Astrocyte of the spinal cord (primary cell): ENCODE measurements at places on chromosomes 2 and 18.

DNA sequence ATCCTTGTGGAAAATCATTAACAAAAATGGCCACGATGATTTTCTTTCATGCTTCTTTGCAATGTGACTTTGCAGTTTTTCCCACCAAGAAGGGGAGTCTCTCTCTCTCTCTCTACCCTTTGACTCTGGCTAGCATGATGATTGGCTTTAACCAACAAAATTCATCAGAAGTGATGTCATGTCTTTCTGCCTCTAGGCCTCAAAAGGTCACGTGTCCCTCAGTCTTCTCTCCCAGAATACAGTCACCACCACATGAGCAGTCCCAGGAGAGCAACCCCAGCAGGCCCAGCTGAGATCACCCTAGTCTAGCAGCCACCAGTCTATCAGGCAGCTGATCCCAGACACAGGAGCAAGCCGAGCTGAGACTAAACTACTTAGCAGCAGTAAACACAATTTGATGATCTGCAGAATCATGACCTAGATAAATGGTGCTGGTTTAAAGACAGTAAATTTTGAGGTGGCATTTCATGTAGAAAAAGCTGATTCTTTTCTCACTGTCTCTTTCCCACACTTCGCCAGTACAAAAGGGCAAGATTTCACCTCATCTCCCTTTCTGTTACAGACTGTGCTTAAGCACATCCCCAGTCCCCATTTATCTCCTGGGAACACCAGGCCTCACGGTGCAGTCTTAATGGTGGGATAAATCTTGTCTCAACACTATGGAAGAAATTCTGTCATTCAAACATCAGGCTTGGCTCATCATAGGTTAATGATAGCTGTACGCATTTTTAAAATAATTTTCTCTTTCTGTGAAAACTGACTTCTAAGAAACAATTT lies 132.7 kb downstream of the SCG2 start:
- peak; percentile 71 for DNase-seq

GRCh38 chr2:115161081-115161770 lies 718.8 kb downstream of the DPP10 start:
- no peak for DNase-seq

DNA sequence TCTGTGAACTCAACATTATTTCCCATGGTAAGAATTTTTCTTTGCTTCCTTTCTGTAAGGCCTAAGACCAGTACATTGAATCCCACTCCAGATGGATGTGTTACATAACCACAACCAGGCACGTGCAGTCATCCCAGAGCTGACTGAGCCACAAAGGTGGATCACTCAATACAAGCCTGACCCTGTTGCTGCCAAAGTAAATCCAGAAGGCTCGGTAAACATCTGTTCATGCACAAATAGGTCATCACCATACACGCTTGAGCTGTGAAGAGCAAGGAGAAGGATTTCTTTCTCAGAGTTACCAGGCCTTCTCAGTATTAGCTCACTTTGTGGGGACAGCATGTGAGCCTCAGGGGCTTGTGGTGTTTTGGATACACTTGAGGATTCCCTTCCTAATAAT lies 791.4 kb upstream of the FANCL start:
- DNase-seq = no peak

DNA sequence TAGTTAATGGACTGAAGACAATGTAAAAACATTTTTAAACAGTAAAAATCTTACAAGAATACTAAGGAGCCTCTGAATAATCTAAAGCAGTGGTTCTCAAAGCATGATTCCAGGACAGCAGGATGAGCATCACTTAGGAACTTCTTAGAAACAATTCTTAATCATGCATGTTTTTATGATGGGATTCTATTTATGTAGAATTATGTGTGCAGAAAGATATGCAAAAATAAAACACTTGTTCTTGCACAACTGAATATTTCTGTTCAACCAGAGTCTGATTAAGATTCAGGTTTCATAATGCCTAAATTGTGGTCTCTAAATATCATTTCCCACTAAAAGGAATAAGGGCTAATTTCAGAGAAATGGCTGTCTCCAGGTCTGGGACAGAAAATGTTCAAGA lies 69.2 kb upstream of the MTIF2 start:
- DNase-seq = no peak

DNA sequence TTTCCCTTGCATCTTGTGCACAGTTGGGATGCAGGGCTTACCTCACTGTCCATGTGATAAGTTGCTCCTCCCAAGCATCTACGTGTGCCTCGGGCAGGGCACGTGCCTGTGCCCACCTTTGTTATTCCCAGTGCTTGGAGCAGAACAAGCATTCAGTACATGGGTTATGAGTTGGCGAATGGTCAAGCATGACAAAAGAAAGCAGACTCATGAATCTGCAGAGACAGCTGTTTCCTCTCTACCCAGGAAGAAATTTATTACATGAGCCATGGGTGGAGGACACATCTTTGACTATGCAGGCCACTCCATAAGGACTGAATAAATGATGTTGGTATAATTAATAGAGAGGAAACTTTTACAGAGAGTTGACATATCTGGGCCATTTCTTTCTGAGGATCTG lies 127.8 kb downstream of the TPGS2 start:
- no peak for DNase-seq

DNA sequence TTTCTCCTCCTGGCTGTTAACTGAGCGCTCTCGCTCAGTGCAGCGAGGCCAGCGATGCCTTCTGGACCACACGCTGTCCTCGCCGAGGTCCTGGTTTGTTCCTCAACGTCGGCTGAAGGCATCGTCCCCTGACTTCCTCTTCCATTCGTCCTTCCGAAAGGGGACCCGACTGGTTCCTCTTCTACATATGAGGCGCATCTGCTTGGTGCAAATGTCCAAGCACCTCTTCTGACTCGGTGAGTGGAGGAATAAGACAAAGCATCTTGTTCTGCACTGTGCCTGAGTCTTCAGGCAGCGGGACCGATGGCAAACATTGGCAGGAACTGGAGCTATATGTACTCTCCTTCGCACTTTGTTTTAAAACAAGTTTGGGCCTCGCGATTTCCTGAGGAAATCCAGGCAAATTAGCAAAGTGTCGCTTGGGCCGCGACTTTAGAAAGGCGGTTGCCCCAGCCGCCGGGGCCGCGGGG lies 621 bp upstream of the KCNS3 start:
- peak; percentile 20 for DNase-seq

GRCh38 chr2:96642564-96643360 lies at the start of gene FER1L5:
Gene FER1L5, plus strand, starts transcription at chr2:96642764. Its CDS starts 73 bp downstream, at chr2:96642837.
- DNase-seq = peak; percentile 59

DNA sequence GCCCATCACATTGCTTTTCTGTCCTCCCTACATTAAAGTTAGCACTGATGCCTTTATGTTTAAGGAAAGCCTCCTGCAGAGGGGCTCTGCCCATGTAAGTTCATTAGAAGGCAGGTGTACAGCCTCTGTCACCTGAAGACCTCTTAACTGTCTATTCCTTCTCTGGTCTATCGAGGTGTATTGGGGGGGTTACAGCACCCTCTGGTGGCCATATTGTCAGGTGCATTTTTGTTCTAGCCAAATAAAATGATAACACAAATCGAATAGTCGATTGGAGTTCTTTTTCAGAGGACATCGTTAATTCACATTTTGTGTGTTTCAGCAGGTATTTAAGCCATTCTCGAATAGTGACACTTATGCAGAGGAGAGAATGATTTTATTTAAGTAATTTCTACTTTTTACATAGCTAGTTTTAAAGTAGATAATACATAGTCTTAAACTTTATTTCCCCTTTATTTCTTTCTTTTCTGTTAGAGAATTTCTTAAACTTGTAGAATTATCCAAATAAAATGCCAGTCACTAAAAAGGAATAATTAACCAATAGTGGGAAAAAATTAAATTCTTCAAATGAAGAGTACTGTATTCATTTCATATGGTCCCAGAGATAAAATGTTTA lies 136.8 kb downstream of the NEDD4L start:
- DNase-seq = peak; percentile 56

- DNase-seq = no peak
Observed at GRCh38 chr2:139357972-139358371, 577.8 kb upstream of the NXPH2 start.

DNA sequence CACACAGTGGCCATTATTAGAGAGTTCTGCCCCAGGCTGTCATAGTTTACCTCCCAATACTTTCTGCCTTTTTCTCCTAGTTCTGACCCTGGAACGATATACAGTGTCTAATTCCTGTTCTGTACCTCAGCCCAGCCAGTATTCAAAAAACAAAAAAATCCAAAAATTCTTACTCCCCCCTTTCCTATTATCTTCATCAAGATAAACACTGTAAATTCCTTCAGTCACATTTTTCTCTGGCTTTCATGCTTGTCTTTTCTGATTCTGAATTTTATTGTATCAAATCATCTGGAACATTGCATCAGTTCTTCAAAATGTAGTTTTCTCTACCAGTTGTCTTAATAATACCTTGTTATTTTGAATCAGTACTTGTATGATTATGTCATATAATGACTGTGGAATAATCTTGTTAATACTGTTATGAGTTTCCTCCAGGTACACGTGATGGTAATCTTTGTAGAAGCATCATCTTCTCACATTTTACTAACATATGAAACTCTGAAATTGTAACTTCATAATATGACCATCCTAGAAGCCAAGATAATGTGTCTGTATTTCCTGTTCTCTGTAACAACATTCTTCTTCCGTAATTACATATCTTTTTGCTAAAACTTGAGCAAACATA lies 79.0 kb upstream of the NOSTRIN start:
- no peak for DNase-seq

GRCh38 chr18:63306819-63307550 lies 12.6 kb downstream of the BCL2 start:
- no peak for DNase-seq

- no peak for DNase-seq
Observed at GRCh38 chr2:208366215-208367127, 40.1 kb upstream of the PTH2R start.

DNA sequence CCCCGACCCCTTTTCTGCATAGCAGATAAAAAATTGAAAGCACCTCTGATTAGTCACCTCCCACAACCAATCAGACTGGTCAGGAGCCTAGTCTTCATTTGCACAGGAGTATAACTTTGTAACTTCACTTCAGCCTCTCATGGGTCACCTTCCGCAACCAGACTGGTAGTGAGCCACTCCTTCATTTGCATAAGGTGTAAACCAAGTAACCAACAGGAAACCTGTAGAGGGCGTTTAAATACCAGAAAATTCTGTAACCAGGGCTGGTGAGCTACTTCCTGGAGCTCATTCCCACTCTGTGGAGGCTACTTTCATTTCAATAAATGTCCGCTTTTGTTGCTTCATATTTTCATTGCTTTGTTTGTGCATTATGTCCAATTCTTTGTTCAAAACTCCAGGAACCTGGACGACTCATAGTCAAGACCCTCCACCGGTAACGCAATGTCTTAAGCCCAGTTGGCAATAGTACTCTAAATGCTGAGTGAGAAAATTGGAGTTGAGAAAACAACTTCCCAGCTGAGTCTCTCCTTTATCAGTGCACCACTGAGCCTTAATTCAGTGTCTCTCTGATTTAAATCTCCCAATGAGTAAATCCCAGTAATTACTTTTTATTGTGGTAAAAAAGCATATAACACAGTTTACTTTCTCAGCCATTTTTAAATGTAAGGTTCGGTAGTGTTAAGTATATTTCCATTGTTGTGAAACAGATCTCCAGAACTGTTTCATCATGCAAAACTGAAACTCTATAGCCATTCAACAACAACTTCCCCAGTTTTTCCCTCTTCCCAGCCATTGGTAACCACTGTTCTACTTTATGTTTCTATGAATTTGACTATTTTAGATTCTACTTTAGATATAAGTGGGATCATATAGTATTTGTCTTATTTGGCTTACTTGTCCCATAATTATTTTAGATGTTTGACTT lies 392.7 kb upstream of the SLC8A1 start:
- DNase-seq = peak; percentile 5

GRCh38 chr2:64727843-64728463 lies 74.2 kb upstream of the SERTAD2 start:
- DNase-seq = no peak

GRCh38 chr2:186328838-186329237 lies 157.2 kb upstream of the ZC3H15 start:
- no peak for DNase-seq

DNA sequence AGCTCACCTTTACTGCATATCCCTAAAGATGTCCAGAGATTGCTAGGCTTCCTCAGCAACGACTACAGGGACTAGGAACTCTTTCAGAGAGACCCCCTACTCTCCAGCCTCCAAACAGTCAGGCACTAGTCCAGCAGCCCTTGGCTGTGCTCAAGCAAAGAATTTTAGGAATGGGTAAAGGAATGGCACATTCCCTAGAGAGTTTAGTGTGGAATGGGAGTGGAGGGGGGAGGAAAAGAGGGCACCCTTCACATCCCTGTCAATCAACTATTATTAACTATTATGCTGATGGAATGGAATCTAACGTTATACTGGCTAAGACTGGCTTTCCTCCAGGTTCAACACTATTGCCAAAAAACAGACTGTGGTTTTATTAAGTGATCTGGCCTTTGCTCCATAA lies 64.8 kb downstream of the IKZF2 start:
- DNase-seq = no peak

GRCh38 chr2:205982776-205983327 lies 103.1 kb downstream of the INO80D start:
- DNase-seq = no peak

GRCh38 chr18:55657572-55658331 lies 69.8 kb upstream of the TCF4 start:
- DNase-seq = no peak

DNA sequence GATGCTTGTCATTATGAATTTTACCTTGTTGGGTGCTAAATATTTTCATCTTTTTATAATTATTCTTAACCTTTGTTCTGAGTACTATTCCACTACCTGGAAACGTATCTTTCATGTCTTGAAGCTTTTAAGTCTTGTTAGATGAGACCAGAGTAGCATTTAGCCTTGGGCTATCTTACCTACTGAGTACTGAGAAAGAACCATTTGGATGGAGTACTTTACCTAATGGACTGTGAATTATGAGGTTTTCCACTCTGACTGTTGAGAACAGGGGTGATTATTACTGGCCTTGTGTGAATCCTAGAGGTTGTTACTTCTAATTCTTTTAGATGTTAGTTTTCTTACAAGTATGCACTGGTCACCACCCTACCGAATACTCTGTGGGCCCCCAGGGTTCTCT lies 63.5 kb downstream of the CCDC102B start:
- DNase-seq = no peak

DNA sequence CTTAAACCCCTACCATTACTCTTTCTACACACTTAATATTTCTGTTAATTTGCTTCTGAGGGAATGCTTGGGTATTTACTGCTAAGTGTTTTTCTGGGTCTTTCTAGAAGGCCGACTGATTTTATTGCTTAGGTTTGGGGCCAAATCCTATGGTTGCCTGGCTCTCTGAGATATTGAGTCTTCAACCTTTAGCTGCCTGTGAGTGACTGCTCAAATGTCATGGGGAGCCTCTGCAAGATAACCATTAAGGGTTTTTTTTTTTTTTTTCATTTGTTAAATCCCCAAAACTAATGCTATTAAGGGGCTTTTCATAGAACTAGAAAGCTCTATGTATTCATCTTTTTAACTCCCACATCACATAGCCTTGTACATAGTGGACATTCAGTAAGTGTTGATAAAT lies 5.0 kb downstream of the OSBPL6 start:
- no peak for DNase-seq

DNA sequence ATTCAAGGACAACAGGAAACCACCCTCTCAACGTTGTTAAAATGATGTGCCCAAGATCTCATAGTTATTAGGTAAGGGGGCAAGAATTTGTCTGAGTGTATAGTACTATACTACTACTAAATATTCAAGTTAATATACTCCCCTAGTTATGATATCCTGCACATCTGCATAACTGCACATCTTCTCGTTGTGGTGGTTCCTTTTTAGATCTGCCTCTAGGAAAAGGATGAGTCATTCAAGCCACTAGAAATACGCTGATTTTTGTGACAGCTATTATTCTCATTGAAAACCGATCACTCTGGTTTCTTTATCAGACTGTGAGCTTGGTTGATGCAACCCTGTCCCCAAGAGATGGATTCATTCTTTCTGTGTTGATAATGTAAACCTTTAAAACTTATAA lies 1067.0 kb upstream of the FANCL start:
- no peak for DNase-seq
